Vagina (tissue), 2 donors: ENCODE measurements at places on chromosomes 12 and 14. TPM values are rescaled to one million over a fixed set of nuclear protein-coding genes. Genes with fewer than 3 reads are reported as not detected.

The KRT8 gene
- total RNA-seq = 22.8 TPM

- DNase-seq = no peak
These were observed 21.9 kb downstream of the ZFYVE21 start for GRCh38 chr14:103737432-103738045.

- no peak for DNase-seq
These were observed 2.3 kb downstream of the SETD1B start for GRCh38 chr12:121806009-121806545.

DNA sequence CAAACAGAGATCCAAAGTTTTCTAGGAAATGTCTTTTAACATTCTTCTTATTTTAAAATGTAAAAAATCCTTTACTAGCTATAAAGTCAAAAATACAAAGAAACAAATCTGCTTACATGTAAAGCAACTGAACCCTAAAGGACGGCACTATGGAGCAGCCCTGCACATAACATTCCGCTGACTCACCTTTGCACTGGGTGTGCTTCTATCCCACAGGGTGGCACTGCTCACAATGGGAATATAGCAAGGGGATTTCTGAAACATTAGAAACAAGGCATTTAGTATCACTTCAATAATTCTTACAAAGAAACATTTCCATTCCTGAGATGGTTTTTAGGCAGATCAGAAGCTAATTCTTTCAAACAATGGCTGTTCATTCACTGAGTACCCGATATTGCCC lies 94.3 kb downstream of the C12orf42 start:
- DNase-seq = no peak

The RPL10L gene
- not detected for total RNA-seq

The KIF26A gene
- total RNA-seq = 2.7 TPM

DNA sequence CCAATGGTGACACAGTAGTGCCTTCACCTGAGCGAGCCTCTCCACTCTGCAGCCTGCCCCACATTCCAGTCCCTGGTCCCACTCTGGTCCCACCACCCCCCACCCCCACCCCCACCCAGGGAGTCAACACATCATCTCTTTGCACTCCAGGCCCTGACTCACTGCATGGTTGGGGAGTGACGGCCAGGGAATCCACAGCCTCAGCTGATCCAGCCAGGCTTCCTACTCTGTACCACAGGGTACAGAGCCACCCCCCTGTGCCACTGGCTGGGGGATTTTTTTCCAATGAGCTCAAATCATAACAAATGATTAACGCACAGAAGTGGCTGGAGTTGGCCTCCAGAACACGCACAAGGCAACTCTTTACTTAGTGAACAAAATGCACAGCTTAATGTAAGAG lies 233.7 kb downstream of the NTF3 start:
- no peak for DNase-seq

DNA sequence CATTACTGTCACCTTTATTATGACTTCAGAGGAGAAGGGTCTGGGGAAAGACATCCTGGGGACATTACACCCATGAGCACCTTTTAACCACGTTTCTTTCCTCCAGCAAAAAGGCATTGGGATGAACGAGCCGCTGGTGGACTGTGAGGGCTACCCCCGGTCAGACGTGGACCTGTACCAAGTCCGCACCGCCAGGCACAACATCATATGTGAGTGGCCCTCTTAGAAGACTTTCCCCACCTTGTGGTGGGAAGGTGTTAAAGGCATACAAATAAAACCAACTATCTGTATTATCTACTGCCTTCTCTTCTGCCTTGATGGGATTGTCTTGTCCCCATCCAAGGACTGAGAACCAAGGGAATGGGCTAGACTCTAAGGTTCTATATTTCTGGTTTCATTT lies 6.0 kb downstream of the PSMD9 start:
- no peak for DNase-seq

The SMAGP gene
- total RNA-seq = 30.0 TPM

DNA sequence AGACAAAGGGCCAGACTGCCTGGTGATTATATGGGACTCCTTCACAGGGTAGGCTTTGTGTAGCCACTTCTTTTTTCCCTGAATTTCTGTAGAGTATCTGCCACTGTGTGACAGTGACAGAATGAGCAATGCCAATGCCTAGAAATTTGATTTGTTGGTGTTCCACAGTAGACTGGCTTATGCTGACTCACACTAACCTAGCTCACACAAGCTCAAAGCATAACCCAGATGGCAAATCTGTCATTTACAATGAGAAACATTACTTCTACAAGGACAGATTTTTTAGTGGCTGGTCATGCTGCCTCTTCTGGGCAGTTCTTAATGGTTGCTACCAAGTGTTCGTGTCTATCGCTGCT lies 15.9 kb downstream of the CFAP251 start:
- no peak for DNase-seq

GRCh38 chr12:79858518-79858917 lies 76.4 kb downstream of the PPP1R12A start:
- DNase-seq = no peak

The STAC3 gene
- 0.74 TPM for total RNA-seq

DNA sequence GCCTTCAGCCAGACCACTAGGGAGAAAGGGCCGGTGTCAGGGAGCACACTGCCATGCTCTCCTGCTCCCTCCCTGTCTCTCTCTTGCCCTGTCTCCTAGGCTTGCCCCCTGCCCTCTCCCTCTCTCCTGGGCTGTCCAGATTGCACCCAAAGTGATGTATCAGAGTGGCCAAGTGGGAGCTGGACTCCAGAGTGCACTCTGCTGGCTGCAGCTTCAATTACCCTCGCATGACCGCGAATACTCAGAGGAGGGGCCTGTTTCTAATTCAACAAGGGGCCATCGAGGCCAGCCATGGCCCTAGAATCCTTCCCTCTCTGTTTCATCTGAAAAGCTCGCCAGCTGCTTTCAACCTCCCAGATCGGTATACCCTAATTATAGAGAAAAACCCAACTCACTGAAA lies 206.4 kb upstream of the FKBP4 start:
- no peak for DNase-seq

GRCh38 chr12:111411185-111411764 lies 5.6 kb downstream of the SH2B3 start:
- no peak for DNase-seq

The PLEKHH1 gene
- 2.5 TPM for total RNA-seq

DNA sequence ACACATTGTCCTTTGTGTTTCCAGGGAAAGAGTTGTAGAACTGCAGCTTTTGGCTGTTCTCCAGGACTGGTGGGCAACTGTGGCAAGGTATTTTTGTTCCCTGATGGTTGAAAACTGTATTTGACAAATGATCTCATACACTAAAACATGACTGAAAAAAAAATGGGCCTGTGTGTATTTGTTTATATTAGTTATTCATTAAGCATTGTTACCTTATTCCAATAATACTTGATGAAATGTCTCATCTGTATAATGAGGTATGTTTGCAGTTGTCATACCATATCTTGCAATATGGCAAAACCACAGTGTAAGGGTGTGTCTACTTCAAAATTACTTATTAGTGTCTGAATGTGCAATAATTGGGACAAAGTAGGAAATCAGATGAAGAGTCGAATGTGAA lies 479.4 kb upstream of the NOVA1 start:
- no peak for DNase-seq

The STXBP6 gene
- total RNA-seq = 4.4 TPM

The KRT3 gene
- total RNA-seq = not detected

The PRKCH gene
- total RNA-seq = 43.0 TPM

DNA sequence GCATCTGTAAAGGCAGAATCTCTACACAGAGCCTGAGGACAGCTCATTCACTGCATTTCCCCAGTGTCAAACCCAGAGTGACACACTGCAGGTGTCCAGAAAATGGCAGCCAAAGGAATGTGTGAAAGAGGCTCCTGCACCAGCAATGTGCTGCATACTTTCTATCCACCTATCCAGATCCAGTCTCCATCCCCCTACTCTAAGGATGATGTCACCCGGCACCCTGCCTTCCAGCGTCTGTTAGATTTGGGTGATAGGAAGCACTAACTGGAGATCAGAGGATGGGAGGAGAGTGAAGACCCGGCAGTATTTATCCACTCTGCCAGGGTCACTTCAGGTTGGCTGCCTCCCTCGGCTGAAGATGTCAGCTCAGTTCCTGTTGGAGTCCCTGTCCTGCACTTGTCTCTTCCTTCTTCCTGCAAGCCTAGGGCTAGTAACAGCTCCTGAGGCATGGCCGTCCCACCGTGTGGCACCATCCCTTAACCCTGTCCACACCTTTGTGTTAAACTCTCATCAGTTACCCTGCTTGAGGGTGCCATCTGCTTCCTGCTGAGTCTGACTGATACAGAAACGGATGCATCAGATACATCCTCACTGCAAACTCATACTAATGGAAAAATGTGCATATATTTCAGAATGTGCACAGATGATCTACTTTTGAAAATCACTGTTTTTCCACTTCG lies 13.0 kb upstream of the GPR68 start:
- DNase-seq = no peak

GRCh38 chr14:28142400-28143015 lies 624.1 kb upstream of the FOXG1 start:
- no peak for DNase-seq

The PLEK2 gene
- 4.4 TPM for total RNA-seq

The FKBP3 gene
- 37.1 TPM for total RNA-seq

DNA sequence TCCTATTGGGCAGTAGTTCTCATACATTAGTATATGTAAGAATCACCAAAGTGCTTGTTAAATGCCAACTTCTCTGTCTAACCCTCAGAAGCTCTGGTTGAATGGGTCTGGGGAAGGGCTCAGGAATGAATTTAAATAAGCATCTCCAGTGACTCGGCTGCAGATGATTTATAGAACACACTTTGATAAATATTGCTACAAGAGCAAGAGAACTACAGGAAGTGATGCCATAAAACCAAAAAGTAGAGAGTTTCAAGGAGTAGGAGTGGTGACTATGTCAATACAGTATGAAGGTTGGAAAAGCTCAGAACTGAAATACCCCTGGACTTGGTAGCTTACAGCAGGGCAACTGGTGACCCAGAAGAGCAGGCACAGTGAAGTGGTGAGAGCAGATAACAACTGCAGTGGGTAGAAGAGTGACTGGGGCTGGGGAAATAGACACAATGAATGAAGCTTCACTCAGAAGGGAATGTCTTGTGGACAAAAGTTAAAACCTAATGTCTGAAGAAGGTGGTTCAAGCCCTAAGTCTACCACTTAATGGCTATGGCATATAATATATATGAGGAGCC lies 8.0 kb upstream of the PLEKHA5 start:
- DNase-seq = no peak

- DNase-seq = no peak
These were observed 501 bp downstream of the C1R start for GRCh38 chr12:7091660-7092228.

DNA sequence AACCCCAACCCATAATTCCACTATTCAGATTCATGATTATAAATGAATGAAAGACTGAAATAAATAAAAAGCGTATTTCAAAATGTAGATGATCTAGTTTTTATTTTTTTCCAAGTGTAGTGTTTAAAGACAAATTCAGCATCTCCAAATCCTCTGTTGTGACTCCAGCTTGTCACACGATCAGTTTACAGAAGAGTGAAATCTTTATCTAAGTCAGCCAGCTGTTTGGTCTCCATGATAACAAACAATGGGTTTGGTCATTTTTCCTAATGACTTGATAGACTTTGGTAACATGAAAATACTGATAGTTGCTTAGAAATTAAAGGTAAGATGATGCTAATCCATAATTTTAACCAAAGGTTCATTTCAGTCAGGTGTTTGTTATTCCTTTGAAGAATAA lies 114.5 kb upstream of the RASSF8 start:
- DNase-seq = no peak
